ENCODE measurements at places on chromosomes 11 and 22. TPM values are rescaled to one million over a fixed set of nuclear protein-coding genes. Genes with fewer than 3 reads are reported as not detected.

DNA sequence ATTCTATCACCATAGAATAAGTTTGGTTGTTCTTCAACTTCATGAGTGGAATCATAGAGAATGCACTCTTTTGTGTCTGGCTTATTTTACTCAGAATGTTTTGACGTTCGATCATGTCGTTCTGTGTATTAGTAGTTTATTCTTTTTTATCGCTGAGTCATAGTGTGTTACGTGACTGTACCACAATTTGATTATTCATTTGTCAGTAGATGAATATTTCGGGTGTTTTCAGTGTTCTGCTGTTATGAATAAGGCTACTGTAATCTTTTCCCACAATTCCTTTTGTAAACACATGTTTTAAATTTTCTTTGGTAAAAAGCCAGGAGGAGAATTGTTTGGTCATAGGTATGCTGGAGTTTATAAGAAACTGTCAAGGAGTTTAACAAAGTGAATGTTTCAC, 279.9 kb upstream of the B3GAT1 start:
- DNase-seq = no peak
- peaks cover 28% of the 10 kb centered on the region for H3K27me3 ChIP-seq
- no peaks in the 10 kb centered on the region for H3K4me1 ChIP-seq
- no peak overlapping the region for H3K27ac ChIP-seq
- no peak overlapping the region for H3K4me3 ChIP-seq
- no peaks in the 10 kb centered on the region for H3K36me3 ChIP-seq

GRCh38 chr11:102920118-102920684, 35.3 kb downstream of the MMP13 start:
- H3K4me1 ChIP-seq = no peaks in the 10 kb centered on the region
- DNase-seq = no peak
- H3K4me3 ChIP-seq = no peak overlapping the region

DNA sequence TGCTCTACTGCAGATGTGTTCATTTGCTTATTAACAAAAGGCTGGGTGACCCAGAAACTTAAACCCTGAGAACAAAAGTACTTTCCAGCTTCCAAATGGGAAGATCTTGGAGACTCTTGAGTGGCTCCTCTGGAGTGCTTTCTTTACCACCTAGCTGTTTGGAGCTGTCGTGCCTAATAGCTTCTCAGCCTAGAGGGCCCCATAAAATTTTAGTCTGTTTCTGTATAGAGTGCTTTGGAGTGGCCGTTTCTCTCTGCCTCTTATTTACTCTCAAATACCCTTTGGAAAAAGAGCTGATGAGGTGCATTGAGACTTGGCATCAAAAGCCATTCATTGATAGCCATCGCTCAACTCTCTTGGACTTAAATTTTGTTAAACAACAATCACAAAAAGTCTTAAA, 50.7 kb downstream of the ZNRF3 start:
- no peak overlapping the region for H3K27ac ChIP-seq
- no peak for DNase-seq
- no peaks in the 10 kb centered on the region for H3K36me3 ChIP-seq
- H3K27me3 ChIP-seq = no peaks in the 10 kb centered on the region
- H3K4me3 ChIP-seq = no peak overlapping the region
- peaks cover 55% of the 10 kb centered on the region for H3K4me1 ChIP-seq

DNA sequence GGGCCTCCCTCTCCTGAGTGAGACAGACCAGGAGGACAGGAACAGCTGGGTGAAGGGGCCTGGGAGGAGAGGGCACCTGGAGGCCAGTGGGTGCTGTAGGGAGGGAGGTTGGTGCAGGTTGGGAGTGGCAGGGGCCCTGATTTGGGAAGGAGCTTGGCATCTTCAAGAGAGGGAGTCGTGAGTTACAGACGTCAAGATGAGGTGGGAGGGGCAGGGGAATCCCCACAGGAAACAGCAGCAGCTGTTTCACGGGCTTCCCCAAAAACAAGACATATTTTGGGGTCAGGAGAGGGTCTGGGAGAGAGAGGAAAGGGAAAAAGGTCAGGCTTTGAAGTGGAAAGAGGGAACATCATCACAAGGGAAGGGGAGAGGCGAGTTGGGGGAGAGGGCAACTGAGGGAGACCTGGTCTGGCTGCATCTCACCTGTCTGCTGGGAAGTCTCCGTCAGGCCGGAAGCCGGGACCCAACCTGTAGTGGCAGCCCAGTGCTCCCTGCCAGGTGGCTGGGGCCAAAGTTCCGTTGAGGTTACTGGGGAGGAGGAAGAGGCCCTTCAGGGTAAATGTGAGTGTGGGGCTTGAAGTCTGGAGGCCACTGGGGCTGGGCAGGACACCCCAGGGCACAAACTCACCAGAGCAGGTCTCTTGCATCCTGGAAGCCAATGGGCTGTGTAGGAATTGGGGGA, 4.4 kb downstream of the NAALADL1 start:
- no peak overlapping the region for H3K4me3 ChIP-seq
- no peaks in the 10 kb centered on the region for H3K4me1 ChIP-seq
- no peaks in the 10 kb centered on the region for H3K36me3 ChIP-seq
- no peaks in the 10 kb centered on the region for H3K27me3 ChIP-seq
- H3K27ac ChIP-seq = no peak overlapping the region

DNA sequence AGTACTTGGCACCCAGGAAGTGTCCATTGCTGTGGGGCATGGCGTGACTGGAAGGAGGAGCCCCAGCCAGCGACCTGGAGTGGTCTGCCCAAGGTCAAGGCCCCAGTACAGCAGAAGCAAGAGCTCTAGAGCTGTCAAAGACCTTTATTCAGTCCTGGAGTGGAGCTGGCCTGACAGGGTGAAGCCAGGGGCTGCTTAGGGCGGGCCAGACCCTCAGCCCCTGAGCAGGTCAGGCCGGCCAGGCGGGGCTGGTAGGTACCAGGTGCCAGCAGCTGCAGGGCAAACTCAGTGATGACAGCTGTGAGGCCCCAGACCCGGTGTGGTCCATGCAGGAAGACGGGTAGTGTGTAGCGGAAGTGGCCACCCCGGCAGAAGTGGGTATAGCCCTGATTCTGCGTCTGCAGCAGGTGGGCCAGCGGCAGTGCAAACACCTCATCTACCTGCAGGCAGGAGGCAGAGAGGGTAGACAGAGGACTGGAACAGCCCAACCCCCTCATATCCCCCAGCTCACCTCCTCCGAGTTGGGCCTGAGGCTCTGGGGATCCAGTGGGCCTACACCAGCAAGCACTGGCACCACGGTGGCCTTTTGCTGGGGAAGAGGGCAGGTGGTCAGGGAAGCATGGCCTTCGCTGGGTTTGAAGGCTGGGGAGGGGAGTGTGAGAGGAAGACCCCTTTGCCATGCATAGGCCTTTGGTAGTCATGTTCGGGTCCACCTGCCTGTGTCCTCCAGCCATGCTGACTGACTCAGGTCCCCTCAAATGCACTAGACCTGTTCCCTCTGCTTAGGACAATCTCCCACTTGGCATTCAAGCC, 1.7 kb downstream of the NUDT8 start:
- no peak overlapping the region for H3K27ac ChIP-seq
- peaks cover 36% of the 10 kb centered on the region for H3K4me1 ChIP-seq
- H3K27me3 ChIP-seq = no peaks in the 10 kb centered on the region
- no peak for DNase-seq
- H3K36me3 ChIP-seq = no peaks in the 10 kb centered on the region
- H3K4me3 ChIP-seq = no peak overlapping the region

Gene CEP126
- 3.3 TPM for total RNA-seq

Gene TMPRSS4
- total RNA-seq = 4.9 TPM

Gene PTPRJ
- 50.9 TPM for total RNA-seq

Data from stomach (tissue), 19 donors.